Right ventricle myocardium inferior (tissue), 1 donor: ENCODE measurements at places on chromosomes 16 and 17.

GRCh38 chr17:28908640-28909167 is 5.8 kb upstream of the DHRS13 start:
- no peak for DNase-seq

GRCh38 chr17:40022961-40023541 is 7.8 kb downstream of the CSF3 start:
- DNase-seq = no peak

DNA sequence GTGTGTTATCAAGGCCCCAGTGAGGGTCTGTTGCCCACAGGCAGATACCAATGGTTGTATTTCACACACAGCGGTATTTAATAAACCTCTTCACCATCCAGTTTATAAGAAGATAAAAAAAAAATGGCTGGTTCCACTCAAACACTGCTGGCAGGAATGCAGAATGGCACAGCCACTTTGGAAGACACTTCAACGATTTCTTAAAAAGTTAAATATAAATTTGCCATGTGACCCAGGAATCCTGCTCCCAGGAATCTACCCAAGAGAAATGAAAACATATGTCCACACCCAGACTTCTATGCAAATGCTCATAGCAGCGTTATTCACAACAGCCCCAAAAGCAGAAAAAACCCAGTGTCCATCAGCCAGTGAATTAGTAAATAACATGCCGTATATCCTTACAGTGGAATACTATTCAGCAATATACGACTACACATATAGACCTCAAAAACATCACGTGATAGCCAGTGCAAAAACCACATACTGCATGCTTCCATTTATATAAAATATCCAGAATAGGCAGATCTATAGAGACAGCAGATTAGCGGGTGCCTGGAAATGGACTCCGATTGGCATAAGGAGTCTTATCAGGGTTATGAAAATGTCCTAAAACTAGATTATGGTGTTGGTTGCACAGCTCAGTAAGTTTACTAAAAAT is 38.7 kb downstream of the XYLT1 start:
- DNase-seq = no peak

DNA sequence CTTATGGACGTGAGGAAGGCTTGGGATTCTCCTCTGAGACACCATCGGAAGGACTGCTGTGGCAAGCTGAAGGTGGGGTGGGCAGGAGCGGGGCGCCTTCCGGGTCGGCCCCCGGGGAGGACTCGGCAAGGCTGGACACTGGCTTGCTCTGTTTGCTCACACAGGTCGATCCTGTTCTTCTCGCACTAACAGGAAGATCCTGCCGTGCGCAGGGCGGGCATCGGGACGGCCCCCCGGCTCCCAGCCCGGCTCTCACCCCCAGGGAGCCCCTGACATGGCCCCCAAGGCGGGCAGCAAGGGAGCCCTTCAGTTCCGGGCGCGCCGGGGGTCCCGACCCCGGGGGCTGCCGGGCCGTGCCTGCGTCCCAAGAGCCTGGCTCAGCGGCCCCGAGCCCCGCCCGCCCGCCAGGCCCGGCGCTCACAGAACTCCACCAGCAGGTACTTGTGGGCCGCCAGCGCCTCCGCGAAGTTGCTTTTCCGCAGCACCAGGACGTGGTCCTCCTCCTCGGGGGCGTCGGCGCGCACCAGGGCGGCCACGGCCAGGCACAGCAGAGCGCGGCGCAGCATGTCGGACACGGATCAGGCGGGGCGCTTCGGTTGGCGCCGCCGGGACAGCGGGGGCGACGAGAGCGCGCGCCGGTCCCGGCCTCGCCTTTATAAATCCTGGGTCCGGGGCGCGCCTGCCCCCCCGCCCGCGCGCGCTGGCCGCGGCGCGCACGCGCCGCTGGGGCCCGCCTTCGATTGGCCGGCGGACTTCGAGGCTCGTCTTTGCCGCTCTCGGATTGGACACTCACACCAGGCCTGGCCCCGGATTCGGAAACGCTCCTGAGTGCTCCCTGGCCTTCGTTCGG is at the start of gene P4HB:
TSS of gene P4HB (minus strand) at position 630 of the 850 bp plus-strand sequence. CDS start at position 566, 64 bp downstream.
- DNase-seq = no peak

DNA sequence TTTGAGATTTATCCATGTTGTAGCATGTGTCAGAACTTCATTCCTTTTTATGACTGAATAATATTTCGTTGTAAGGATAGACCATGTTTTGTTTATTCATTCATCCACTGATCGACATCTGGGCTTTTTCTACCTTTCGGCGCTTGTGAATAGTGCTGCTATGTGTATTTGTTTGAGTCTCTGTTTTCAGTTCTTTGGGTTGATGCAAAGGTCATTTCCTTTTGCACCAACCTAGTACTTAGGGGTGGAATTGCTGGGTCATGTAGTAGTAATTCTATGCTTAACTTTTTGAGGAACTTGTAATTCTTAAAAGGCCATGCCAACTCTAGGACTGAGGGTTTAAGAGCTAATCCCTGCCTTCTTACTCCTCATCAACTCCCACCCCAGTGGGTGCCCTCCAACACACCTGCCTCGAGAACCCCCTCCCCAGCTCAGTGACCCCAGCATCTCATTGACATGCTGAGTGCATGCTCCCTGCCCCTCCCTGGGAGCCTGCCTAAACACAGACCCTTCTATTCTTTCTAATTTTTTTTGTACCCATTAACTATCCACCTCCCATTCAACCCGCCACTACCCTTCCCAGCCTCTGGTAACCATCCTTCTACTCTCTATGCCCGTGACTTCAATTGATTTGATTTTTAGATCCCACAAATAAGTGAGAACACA is 51.2 kb downstream of the ABAT start:
- DNase-seq = no peak

GRCh38 chr16:56682703-56683397 is 580 bp downstream of the MT1X start:
- no peak for DNase-seq

GRCh38 chr16:57600048-57600835 is 28.2 kb upstream of the ADGRG1 start:
- no peak for DNase-seq

DNA sequence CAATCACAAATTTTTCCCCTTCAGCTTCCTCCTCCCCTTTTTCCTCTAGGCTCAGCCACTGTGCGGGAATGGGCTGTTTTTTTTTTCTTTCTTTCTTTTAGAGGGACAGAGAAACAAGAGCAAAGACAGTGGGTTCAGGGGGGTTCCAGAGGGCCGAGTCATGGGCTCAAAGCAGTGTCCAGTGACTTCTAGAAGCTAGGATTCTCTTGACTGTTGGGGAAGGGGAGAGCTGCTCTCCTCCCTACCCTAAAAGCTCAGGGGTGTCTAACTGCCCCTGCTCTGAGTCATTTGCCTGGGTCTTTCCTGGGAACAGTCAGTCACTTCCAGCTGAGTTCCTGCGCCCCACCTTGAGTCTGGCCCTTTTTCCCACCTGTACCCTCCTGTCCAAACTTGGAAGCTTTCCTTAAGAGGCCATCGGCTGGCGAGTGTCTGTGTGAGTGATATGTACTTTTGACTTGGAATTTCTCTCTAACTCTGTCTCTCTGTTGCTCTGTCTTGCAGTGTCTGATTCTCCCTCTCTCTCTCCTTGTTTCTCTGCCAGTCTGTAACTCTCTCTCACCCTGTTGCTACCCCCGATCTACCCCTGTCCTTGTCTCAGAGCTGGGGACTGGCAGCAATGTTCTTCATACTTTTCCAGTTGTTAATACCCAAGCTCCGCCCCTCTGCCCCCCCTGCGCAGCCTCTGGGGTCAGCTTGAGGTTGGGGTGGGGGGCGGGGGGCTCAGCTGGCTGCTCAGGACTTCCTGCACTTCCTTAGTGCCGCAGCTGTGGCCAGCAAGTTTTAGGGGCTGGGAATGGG is 2.4 kb downstream of the THRA start:
- no peak for DNase-seq

GRCh38 chr17:76263896-76264295 is 1.3 kb upstream of the UBALD2 start:
- DNase-seq = peak; percentile 17

DNA sequence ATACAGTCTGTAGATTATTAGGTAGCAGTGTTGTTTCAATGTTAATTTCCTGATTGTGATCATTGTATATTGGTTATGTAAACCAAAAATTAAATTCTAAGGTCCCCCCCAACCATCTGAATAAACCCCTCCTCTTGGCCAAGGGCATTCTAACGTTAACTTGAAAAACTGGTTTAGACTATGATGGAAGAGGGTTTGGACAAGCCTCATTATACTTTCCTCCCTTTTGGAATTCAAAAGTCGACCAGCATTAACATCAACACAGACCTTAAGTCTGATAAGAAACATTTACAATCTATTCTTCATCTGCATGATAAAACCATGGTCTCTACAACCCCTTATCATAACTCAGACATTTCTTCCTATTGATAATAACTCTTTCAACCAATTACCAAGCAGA is 20.6 kb upstream of the KIFC3 start:
- DNase-seq = no peak

DNA sequence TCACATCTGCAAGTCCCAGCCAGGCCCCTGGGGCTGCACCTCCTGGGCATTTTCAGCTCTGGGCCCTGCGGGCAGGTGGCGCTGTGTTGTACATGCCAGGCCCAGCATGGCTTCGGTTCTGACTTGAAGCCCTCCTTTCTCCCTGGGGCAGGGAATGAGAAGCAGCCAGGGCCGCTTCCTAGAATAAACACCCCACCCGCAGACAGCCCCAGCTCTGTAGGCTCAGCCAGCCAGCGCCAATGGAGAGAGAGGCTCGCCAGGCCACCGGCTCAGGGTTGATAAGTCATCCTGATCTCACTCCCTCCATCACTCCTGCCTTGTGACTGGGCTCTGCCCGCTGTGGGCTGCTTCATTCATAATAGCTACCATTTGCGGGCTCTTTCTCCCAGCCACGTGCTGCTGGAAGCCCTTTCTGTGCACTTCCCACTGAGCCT is 6.0 kb upstream of the GLIS2 start:
- DNase-seq = no peak

DNA sequence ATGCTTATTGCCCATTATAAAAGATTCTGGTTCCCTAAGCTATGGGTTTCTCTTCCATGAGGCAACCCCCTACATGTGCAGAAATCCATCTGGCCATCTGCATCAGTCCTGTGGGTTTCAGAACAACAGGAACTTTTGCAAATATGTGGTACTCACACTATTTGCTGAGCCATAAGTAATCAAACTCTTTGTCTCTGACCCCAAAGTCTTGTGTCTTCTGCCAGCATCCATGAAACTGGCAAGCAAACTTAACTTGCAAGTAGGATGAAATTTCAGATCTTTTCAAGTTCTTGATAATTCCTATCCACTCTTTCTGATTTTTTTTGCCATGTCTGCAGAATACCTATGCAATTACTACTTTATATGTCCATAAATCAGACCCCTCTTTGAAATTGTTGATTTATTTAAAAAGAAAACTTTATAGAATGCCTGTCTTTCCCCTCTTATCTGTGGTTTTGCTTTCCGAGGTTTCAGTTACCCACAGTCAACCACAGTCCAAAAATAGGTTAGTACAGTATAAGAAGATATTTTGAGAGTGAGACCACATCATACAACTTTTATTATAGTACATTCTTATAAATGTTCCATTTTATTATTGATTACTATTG is 158.4 kb upstream of the IRX3 start:
- no peak for DNase-seq

DNA sequence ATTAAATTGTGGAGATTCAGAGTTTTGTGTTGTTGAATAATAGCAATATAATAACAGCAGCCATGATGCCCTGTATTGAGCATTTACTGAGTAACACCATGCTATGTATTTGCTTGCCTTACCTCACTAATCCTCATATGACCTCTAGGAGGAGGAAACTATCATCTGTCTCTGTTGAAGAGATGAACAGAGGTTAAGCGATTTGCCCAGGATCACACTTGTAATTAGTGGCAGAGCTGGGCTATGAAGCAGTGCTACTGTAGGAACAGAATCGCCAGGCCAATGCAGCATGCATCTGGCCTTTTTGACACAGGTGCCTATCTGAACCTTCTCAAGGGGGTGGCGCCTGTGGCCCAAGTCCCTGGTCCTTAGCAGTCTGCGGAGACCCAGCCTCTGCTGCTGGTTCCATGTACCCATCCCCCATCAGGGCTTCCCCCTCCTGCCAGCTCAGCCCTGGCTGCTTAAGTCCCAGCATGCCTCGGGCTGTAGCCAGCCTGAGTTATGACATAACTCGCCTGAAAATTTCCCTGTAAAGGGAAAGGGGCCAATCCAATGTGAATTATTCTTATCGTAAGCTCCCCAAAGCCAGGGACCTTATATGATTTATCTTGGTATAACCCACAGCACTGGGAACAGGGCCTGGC is 50.4 kb upstream of the HS3ST2 start:
- DNase-seq = no peak

DNA sequence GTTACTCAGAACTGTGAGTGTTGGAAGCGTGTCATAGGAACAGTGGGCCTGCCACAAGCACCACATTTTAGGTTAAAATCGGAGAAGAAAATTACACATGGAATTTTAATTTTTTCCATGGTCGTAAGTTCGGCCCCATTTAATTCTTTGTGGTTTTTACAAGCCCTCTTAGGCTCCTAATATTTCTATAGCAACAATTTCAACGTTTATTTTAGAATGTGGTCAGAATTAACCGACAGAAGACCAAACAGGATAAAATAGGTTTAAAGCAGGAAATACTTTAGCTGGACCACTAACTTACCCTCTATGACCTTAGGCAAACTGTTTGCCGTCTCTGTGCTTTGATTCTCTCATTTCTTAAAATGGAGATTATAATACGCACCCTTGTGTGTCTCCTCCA is 69.9 kb downstream of the FTO start:
- DNase-seq = no peak

GRCh38 chr17:50763716-50764475 is 3.4 kb downstream of the ANKRD40CL start:
- no peak for DNase-seq

- no peak for DNase-seq
These were observed 50.4 kb downstream of the OR1D5 start for GRCh38 chr17:3012926-3013581.

- no peak for DNase-seq
These were observed 290.5 kb downstream of the CPPED1 start for GRCh38 chr16:12513076-12513790.

DNA sequence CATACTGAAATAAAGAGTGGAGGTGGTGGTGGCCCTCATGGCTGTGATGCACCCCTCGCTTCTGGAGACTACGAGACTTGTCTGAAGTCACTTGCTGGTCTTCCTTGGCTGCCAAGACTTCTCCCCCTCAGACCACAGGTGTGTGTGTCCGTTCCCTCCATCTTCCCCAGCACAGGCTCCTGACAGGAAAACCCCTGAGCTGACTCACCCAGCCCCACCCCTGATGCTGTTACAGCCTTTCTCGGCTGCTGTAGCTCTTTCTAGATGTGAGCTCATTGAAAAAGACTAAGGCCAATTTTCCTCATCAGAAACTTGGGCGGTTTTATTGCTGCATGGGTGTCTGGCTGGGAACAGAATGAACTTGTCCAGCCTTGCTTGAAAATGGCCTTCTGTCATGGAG is 296.9 kb downstream of the TMEM114 start:
- DNase-seq = no peak
